ENCODE measurements at places on chromosomes 1 and 21.

GRCh38 chr1:27863538-27863915 is 8.8 kb upstream of the THEMIS2 start:
- no peak for DNase-seq

- DNase-seq, result no peak
These were observed 1.9 kb upstream of the OLFML2B start for GRCh38 chr1:162025541-162025940.

DNA sequence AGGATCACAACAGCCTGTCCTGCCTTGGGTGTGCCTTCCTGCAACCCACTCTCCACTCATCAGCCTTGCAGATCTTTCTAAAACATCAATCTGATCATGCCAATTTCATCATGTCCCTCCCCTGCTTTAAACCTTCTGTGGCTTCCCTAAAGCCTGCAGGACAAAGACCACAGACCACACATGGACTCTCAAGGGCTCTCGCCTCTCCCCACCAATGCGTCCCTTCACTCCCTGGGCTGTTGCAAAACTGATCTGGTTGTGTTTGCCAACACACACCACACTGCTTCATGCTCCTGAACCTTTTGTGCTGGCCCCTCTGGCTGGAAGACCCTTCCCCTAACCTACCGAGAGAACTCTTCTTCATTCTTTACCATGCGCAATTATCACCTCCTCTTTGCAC is 72.4 kb downstream of the ITPKB start:
- no peak for DNase-seq

GRCh38 chr1:48106049-48106448 is 108.9 kb upstream of the TRABD2B start:
- DNase-seq, result no peak

DNA sequence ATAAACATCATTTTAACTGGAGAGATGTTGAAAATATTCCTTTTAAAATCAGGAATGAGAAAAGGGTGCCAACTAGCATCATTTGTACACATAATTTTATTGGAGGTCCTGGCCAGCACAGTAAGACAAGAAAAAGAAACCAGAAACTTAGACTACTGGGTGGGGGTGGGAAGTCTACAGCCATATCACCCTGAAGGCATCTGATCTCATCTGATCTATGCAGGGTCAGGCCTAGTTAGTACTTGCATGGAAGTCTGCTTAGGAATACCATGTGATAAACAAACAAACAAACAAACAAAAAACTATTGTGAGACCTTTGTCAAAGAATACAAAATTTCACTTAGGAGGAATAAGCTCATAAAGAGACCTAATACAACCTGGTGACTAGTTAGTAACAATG is 54.2 kb downstream of the EIF2B3 start:
- DNase-seq, result no peak

DNA sequence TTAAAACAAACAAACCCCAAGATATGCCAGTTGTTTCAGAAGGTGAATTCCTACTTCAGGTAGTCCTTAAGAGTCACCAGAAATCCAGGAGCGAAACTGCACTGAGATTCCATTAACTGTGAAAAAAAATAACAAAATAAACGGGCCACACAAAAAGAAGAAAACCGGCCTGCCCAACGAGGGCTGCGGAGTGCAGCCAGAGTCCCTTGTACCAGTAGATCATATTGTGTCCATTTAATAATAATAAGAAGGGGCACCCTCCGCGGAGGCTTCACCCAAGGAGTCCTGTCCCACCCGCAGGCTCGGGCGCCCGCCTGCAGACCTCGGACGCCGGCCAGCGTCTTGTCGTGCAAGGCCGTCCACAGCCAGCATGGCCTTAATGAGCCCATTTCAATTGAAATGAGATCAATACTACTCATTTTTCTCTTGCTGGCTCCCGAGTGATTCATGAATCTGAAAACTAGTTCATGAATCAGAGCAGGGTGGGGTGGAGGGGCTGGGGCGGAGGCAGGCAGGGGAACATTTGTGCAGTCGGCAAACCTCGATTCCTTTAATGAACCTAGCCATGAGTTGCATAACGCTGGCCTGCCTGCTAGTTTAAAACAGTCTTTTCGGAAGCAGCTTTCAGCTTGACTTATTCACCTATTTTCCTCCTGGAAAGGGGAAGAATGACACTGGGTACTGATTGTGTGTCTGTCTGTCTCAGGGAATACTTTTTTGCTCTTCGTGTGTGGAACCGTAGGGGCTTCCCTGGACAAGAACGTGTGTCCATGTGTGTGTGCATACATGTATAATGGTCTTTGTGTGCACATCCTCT is 113.1 kb upstream of the IRF2BP2 start:
- peak; percentile 77 for DNase-seq

DNA sequence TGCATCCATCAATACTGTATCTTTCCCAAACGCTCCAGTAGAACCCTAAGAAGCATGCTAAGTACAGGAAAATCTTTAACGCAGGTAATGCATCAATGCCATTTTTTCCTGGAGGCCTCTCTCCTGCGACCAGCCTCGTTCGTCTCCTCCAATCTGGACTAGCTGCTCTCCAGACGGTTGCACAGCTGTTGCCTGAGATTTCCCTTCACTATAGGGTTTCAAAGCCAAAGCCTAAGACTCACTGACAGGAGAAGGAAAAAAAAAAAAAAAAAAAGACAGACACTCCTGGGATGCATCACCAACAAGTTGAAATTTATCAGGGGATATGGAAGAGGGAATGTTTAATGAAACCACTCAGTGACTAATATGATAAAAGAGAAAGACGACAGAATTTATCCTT is 93.0 kb downstream of the APP start:
- no peak for DNase-seq

- peak; percentile 63 for DNase-seq
These were observed 44.9 kb upstream of the COL6A2 start for GRCh38 chr21:46052703-46053651.

- DNase-seq, result no peak
These were observed 8.5 kb downstream of the UBQLN4 start for GRCh38 chr1:156045076-156045475.

GRCh38 chr21:14620152-14620551 is 74.0 kb upstream of the SAMSN1 start:
- DNase-seq, result no peak

GRCh38 chr1:10610901-10611600 is 136.3 kb downstream of the PEX14 start:
- DNase-seq, result no peak

GRCh38 chr21:15028186-15028585 is 36.6 kb downstream of the NRIP1 start:
- DNase-seq, result no peak
